NCI-H774 (cell line): ENCODE measurements at places on chromosomes 12 and 14.

GRCh38 chr12:82710741-82711140 lies 24.0 kb downstream of the TMTC2 start:
- no peak for DNase-seq

- no peak for DNase-seq
Measured at GRCh38 chr12:105212438-105212837, 23.5 kb downstream of the APPL2 start.

- DNase-seq = no peak
Measured at GRCh38 chr12:47110011-47110541, 30.3 kb upstream of the AMIGO2 start.

GRCh38 chr14:92105073-92105892 lies 1.1 kb downstream of the ATXN3 start:
- DNase-seq = no peak

DNA sequence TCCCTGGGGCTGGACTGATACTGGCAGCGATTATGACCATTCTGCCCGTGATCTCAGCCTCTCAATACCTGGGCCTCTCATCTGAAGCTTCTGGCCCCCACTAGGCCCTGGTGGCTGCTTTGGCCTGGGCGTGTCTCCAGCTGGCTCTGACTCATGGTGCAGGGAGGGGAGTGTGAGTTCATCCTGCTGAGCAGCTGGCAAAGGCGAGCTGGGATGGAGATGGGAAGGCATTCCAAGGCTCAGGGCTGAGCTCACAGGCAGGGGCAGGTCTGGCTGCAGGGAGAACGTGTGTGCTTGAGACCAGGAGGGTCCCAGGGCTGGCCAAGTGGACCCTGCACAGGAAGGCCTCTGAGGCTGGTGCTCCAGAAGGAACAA lies 221.8 kb downstream of the TMEM121 start:
- DNase-seq = no peak

GRCh38 chr14:80425686-80426085 lies 214.4 kb upstream of the DIO2 start:
- no peak for DNase-seq

GRCh38 chr12:56590237-56590830 lies 39.8 kb downstream of the BAZ2A start:
- DNase-seq = no peak

- DNase-seq = no peak
Measured at GRCh38 chr14:67722293-67722692, 20.6 kb downstream of the RDH12 start.

GRCh38 chr14:93957751-93958566 lies 18.4 kb downstream of the ASB2 start:
- no peak for DNase-seq

DNA sequence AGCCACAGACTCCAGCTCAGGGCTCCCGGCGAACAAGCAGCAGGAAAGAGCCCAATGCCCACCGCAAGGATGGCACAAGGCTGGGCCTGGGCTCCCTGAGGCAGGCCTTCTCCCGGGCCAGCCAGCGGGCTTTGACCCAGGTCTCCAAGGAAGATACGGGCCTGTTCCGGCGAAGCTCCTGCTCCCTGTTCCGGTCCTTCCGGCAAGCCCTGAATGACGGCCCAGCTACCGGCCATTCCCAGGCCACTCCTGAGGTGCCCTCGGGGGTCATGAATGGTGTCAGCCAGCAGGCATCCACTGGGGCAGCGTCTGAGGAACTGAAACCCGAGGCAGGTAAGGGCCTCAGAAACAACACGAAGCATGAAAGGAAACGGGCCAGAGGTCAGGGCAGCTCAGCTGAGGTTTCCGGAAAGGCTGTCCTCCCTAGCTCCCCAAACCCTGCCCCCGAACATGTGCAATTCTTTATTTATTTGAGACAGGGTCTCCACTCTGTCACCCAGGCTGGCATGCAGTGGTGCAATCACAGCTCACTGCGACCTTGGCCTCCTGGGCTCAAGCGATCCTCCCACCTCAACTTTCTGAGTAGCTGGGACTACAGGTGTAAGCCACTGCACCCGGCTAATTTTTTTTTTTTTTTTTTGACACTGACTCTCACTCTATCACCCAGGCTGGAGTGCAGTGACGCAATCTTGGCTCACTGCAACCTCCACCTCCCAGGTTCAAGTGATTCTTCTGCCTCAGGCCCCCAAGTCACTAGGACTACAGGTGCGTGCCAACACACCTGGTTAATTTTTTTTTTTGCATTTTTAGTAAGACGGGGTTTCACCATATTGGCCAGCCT lies 6.0 kb downstream of the EXOC3L4 start:
- DNase-seq = no peak

GRCh38 chr14:102675396-102675795 lies 82.9 kb downstream of the RCOR1 start:
- DNase-seq = no peak
